CD4-positive, alpha-beta T cell treated with Interleukin-21 for 1 hour (primary cell): ENCODE measurements at places on chromosomes 2 and 18.

DNA sequence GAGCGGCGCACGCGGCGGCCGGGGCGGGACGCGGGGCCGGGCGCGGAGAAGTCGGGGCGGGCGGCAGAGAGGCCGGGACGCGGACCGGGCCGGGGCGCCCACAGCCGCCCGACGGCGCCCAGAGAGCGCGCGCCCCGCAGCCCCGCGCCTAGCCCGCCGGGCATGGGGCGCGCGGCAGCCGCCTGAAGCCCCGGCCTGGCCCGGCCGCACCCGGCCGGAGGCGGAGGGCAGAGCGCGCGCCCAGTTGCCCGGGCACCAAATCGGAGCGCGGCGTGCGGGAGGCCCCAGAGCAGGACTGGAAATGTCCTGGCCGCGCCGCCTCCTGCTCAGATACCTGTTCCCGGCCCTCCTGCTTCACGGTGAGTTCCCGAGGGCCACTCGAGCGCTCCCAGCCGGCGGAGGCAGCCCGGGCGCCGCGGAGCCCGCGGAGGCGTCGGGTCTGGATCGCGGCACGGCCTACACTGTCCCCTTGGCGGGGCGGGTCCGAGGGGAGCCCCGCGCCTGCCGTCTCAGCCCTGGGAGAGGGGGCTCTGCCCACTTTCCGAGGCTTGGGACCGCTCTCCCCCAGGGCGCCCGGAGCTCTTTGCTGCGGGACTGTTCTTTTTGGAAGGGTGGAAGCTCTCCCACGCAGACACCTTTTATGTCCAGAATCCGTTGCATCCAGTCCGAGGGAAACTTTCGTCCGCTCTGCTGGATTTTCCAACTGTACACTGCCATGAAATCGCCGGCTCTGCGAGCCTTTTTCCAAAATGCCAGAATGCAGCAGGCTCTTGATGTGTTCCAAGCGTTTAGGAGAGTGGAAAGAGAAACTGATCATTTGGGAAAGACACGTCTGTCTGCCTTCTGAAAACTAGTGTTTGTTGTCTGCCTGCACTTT lies 484 bp downstream of the APCDD1 start:
- DNase-seq, result no peak

GRCh38 chr2:96131152-96131812 lies 7.0 kb downstream of the ASTL start:
- DNase-seq, result peak; percentile 35

GRCh38 chr2:235579128-235579527 lies 85.3 kb downstream of the AGAP1 start:
- no peak for DNase-seq

DNA sequence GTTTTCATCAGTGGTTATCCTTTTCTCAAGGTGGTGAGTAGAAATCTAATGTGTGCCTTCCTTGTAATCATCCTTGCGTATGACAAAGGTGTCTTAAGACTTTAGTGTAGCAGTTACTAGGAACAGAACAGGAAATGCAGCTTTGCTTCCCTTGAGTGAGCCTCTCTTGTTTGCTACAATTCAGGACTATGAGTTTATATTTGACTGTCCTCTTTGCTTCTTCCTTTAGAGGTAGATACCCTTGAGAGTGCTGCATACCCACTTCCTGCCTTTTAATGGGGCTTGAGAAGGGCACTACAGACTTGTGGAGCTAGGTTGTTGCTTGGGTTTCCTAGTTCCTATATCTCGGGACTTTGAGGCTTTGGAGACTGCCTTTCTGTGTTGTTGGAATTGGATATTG lies 3.8 kb downstream of the KCNJ13 start:
- DNase-seq, result peak; percentile 7

GRCh38 chr18:35245719-35246317 lies 5.0 kb downstream of the ZNF397 start:
- DNase-seq, result no peak

- DNase-seq, result no peak
Observed at GRCh38 chr18:48592540-48593171, 53.8 kb downstream of the CTIF start.

GRCh38 chr18:28115149-28115550 lies 61.8 kb downstream of the CDH2 start:
- no peak for DNase-seq
